ENCODE measurements at places on chromosomes 5 and 9. TPM values are rescaled to one million over a fixed set of nuclear protein-coding genes. Genes with fewer than 3 reads are reported as not detected.

The ARHGAP26 gene
- total RNA-seq, result 1.7 TPM

The SMIM27 gene
- 2.6 TPM for total RNA-seq

The CCDC183 gene
- 0.32 TPM for total RNA-seq

The NPDC1 gene
- total RNA-seq, result 6.4 TPM

The PCDHB3 gene
- total RNA-seq, result 0.43 TPM

The ZDHHC11 gene
- total RNA-seq, result 0.64 TPM

The PHF24 gene
- total RNA-seq, result not detected

The GPR151 gene
- not detected for total RNA-seq

The HSD17B3 gene
- not detected for total RNA-seq

The DOCK2 gene
- 7.3 TPM for total RNA-seq

The PDCD1LG2 gene
- 59.6 TPM for total RNA-seq

The FOXD4L6 gene
- total RNA-seq, result under 0.01 TPM

The SPATA24 gene
- total RNA-seq, result 5.2 TPM

The IGIP gene
- total RNA-seq, result 7.8 TPM

The ARHGEF39 gene
- 0.97 TPM for total RNA-seq

The SH3TC2 gene
- 13.4 TPM for total RNA-seq

The IL5 gene
- total RNA-seq, result not detected

The C5orf52 gene
- total RNA-seq, result not detected

The CATSPER3 gene
- total RNA-seq, result not detected

The LCN12 gene
- total RNA-seq, result not detected

The GLE1 gene
- total RNA-seq, result 35.0 TPM

The FAM151B gene
- 8.6 TPM for total RNA-seq

The SPATA31A3 gene
- total RNA-seq, result not detected

The SLC24A2 gene
- not detected for total RNA-seq

The FSD1L gene
- 5.6 TPM for total RNA-seq

The NSG2 gene
- total RNA-seq, result under 0.01 TPM

The DNAI1 gene
- total RNA-seq, result under 0.01 TPM

The FOXI1 gene
- total RNA-seq, result not detected

The PAPPA gene
- 104 TPM for total RNA-seq

The CCDC171 gene
- total RNA-seq, result 2.3 TPM

The PTPRD gene
- total RNA-seq, result 7.1 TPM

The CCL27 gene
- total RNA-seq, result not detected

The INVS gene
- total RNA-seq, result 37.1 TPM

Data from fibroblast of villous mesenchyme (primary cell).